ENCODE measurements at places on chromosomes 1 and 21.

DNA sequence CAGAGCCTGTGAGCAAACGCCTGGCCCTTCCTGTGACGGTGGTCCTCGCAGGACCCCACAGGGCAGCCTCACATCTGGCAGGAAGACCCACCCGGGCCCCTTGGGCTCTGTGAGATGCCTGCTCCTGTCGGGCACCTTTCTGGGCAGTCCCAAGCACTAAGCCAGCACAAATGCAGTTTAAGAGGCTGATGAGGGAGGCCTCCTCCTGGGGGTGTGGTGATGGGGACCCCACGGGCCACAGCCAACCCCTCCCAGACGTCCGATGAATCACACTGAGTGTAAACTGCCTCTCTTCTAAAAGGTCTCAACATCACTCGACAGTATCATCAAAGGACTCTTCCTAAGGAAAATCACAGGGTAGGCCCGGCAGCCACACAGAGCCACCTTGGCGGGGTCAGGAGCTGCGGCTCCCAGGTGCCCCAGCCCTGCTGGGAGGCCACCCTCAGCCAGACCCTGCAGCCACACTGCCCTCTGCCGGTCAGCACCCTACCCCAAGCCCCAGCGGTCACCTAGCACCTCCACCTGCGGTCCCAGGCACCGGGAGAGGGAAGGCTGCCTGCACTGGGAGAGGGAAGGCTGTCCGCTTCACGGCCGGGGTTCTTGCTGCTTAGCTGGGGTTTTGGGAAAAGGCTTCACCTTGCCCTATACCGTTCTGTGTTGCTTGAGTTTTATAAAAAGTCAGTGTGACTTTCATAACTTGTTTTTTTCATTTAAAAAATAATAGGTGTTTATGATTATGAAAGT is 3.9 kb upstream of the PRKCZ start:
- H3K27me3 ChIP-seq, result no peaks in the 10 kb centered on the region
- H3K4me1 ChIP-seq, result peaks cover 16% of the 10 kb centered on the region
- no peak overlapping the region for H3K27ac ChIP-seq
- H3K4me3 ChIP-seq, result no peak overlapping the region
- no peaks in the 10 kb centered on the region for H3K36me3 ChIP-seq

DNA sequence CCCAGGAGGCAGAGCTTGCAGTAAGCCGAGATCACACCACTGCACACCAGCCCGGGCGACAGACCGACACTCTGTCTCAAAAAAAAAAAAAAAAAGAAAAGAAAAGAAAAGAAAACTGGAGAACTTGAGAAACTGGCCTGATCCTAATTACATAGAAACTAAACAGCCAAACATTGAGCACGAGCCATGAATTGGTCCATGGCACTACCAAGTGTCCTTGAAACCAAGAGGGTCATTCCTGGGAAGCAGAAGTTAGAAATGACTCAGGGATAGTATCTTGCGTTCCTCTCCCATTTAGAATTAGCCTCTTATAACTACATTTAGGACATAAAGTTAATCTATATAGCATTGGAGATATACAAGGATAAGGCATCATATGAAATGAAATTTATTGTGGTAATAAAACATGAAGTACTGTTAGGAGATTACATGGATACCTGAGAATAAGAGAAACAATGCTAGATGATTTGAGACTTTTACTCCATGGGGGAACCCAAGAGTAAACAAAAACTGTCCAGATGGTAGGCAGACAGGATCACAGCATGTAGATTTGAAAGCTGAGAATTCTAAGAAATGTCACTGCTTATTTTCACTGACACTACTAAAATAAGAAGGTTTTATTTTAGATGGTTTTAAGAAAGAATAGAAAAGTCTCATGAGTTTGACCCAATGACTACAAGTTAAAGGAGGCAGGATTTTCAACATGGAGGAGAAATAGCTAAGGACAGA is 39.5 kb upstream of the CPLANE2 start:
- no peak overlapping the region for H3K4me3 ChIP-seq
- H3K36me3 ChIP-seq, result no peaks in the 10 kb centered on the region
- no peak for DNase-seq
- H3K27me3 ChIP-seq, result no peaks in the 10 kb centered on the region
- no peak overlapping the region for H3K27ac ChIP-seq

GRCh38 chr1:59409549-59409948 is 112.7 kb downstream of the FGGY start:
- no peak overlapping the region for H3K27ac ChIP-seq
- H3K4me1 ChIP-seq, result no peaks in the 10 kb centered on the region
- no peak overlapping the region for H3K4me3 ChIP-seq

- no peak overlapping the region for H3K4me3 ChIP-seq
- H3K27ac ChIP-seq, result no peak overlapping the region
- no peak for DNase-seq
These were observed 43.6 kb downstream of the CTTNBP2NL start for GRCh38 chr1:112439592-112439991.

GRCh38 chr21:26267389-26267788 is 96.8 kb upstream of the APP start:
- H3K36me3 ChIP-seq, result no peaks in the 10 kb centered on the region
- DNase-seq, result no peak

- no peaks in the 10 kb centered on the region for H3K27me3 ChIP-seq
- H3K4me1 ChIP-seq, result no peaks in the 10 kb centered on the region
- no peak overlapping the region for H3K27ac ChIP-seq
- no peaks in the 10 kb centered on the region for H3K36me3 ChIP-seq
These were observed 71.3 kb downstream of the RASAL2 start for GRCh38 chr1:178165196-178165595.

- peaks cover 4% of the 10 kb centered on the region for H3K36me3 ChIP-seq
- no peak overlapping the region for H3K4me3 ChIP-seq
- no peaks in the 10 kb centered on the region for H3K4me1 ChIP-seq
- no peaks in the 10 kb centered on the region for H3K27me3 ChIP-seq
- DNase-seq, result no peak
These were observed 44.2 kb upstream of the MAB21L3 start for GRCh38 chr1:116066868-116067565.

DNA sequence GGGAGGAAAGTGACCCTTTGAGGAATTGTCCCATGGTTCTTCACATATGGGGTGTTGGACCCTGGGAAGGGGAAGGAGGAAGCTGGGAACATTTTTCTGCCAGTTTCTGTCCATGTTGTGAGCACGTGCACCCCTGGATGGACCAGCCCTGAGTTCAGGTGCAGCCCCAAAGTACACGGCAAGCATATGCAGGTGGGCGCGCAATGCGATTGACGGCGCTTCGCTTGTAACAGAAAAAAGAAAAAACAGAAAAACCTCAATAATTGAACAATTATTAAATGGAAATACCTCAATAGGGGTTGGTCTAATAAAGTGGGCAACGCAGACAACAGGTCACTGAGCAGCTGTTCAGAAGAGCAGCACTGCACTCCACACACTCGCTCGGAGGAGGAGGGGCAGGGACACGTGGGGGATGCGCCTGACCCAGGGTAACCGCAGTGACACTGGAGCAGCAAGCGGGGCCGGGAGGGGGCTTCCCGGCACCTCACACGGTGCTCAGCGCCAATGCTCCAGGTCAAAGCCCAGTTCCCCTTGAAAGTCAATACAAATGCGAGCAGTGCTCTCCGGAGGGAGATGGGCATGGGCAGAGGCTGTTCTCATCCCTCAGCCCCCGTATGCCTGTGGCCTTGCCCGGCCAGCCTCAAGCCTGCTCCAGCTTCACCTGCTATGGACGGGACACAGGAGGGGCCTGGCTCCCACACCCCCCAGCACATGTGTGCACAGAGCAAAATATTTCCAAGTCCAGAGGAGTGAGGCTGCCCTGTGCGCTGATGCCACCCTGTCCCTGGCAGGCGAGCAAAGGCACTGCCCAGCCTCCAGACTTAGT is 6.6 kb upstream of the ACTRT2 start:
- peaks cover 6% of the 10 kb centered on the region for H3K36me3 ChIP-seq
- H3K4me1 ChIP-seq, result no peaks in the 10 kb centered on the region
- no peak overlapping the region for H3K4me3 ChIP-seq

- no peaks in the 10 kb centered on the region for H3K4me1 ChIP-seq
- H3K27me3 ChIP-seq, result peaks cover 2% of the 10 kb centered on the region
- H3K4me3 ChIP-seq, result no peak overlapping the region
- no peak for DNase-seq
These were observed 1.3 kb downstream of the PRDM2 start for GRCh38 chr1:13701271-13701640.

GRCh38 chr21:45386728-45387371 is 18.1 kb upstream of the COL18A1 start:
- H3K4me3 ChIP-seq, result no peak overlapping the region
- H3K4me1 ChIP-seq, result peaks cover 3% of the 10 kb centered on the region
- no peaks in the 10 kb centered on the region for H3K36me3 ChIP-seq
- no peaks in the 10 kb centered on the region for H3K27me3 ChIP-seq
- H3K27ac ChIP-seq, result no peak overlapping the region
- no peak for DNase-seq

DNA sequence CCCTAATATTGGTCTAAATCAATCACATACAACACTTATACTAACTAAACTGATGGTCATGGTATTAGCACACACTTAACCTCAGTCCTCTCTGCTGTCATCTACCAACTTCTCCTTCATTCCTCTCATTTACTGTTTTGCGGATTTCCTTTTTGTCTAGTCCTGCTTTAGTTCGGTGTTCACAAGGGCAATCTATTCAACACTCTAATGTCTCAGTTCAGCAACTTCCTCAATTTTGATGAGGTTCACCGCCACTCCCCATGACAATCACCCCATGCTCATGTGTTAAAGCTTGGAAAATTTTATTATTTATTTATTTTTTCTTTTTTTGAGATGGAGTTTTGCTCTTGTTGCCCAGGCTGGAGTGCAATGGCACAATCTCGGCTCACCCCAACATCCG is 301.1 kb downstream of the PTPRC start:
- H3K4me1 ChIP-seq, result no peaks in the 10 kb centered on the region
- H3K36me3 ChIP-seq, result no peaks in the 10 kb centered on the region
- no peak overlapping the region for H3K4me3 ChIP-seq
- H3K27me3 ChIP-seq, result no peaks in the 10 kb centered on the region
- no peak for DNase-seq

DNA sequence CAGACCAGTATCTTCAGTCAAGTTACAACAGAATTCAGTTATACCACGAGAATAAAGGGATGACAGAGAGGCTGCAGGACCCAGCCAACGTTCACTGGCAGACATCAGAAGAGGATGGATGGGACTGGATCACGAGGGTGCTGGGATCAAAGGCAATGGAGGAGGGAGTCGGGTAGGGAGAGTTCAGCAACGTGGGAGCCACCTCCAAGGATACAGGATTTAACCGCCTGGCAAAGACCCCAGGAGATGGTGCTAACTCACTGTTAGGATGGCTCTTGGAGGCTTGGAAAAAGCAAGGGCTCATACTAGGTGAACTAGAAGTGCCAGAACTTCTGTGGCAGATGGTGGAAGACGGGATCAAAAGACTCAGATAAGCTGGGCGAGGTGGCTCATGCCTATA is 99.1 kb upstream of the DISP3 start:
- no peaks in the 10 kb centered on the region for H3K36me3 ChIP-seq
- no peaks in the 10 kb centered on the region for H3K4me1 ChIP-seq
- no peak overlapping the region for H3K27ac ChIP-seq
- no peak for DNase-seq

- no peak overlapping the region for H3K4me3 ChIP-seq
- H3K27ac ChIP-seq, result no peak overlapping the region
- no peak for DNase-seq
- H3K4me1 ChIP-seq, result no peaks in the 10 kb centered on the region
These were observed 59.0 kb downstream of the SLC35A3 start for GRCh38 chr1:100028765-100029164.

- no peaks in the 10 kb centered on the region for H3K36me3 ChIP-seq
- H3K27ac ChIP-seq, result no peak overlapping the region
- H3K27me3 ChIP-seq, result peaks cover 11% of the 10 kb centered on the region
These were observed 1.7 kb upstream of the DUSP10 start for GRCh38 chr1:221743416-221744208.

- H3K27me3 ChIP-seq, result no peaks in the 10 kb centered on the region
- no peak overlapping the region for H3K4me3 ChIP-seq
- H3K4me1 ChIP-seq, result no peaks in the 10 kb centered on the region
- no peak overlapping the region for H3K27ac ChIP-seq
- H3K36me3 ChIP-seq, result no peaks in the 10 kb centered on the region
These were observed 79.7 kb downstream of the POFUT2 start for GRCh38 chr21:45207839-45208626.

DNA sequence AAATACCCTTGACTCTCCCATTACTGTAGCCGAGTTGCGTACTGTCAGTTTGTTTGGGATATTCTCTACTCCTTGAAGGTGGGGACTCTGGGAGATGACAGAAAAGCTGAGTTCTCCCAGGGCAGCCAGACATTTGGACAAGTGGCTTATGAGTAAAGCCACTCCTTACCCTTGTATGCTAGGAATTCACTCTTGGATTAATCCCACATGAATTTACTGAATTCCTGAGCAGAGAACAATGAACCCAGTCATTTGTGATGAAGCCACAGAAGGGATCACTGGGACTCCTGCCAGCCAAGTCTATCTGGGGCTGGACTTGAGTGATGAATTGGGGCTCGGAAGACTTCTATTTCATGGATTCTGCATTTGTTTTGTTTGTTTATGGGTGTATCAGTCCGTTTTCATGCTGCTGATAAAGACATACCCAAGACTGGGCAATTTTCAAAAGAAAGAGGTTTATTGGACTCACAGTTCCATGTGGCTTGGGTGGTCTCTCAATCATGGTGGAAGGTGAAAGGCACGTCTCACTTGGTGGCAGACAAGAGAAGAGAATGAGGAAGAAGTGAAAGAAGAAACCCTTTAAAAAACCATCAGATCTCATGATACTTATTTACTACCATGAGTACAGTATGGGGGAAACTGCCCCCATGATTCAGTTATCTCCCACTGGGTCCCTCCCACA is 25.1 kb downstream of the C1orf116 start:
- no peak for DNase-seq
- no peak overlapping the region for H3K27ac ChIP-seq
- H3K4me1 ChIP-seq, result no peaks in the 10 kb centered on the region

DNA sequence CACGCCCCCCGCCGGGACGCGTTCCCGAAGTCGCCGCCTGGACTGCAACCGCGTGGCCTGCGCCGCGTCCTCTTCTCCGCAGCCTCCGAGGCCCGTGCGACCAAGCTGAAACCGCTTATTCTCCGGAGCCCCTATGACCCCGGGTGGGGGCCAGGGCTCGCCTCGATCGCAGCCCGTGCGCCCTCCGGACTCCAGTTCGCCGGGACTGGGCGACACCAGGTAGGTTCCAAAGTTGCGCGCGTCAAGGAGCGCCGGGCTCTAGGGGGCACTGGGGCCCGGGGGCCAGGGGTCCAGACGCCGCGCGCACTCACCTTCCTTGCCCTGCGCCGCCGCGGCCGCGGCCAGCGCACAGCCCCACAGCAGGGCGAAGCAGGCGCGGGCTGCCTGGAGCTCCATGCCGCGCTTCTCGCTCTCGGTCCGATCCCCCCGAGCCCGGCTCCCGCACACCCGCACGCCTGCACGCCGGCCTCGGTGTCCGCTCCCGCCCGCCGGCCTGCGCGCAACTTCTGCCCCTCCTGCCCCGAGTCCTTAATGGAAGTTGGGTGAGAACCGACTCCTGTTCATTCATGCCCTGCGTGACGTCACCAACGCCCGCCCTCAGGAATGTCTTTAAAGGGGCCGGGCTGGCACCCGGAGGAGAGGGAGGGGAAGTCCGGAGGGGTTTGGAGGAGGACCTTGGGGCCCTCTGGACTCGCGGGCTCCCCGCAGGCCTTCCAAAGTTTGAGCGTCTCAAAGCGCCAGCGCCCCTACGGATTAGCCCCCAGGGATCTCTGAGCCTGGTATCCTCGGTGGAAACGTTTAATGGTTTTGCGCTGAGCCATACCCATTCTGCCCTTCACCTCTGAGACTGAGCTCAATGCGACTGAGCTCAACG is at the start of gene EPHA2:
TSS of gene EPHA2 (minus strand) at position 533 of the 874 bp plus-strand sequence. CDS start at position 396, 137 bp downstream.
- no peak within 1 kb of the TSS for H3K27ac ChIP-seq
- H3K27me3 ChIP-seq, result no peaks in the 10 kb centered on the region
- H3K4me1 ChIP-seq, result peaks cover 12% of the 10 kb centered on the region

Data from iPS DF 6.9 (cell line).